ENCODE measurements at places on chromosomes 11 and 22.

DNA sequence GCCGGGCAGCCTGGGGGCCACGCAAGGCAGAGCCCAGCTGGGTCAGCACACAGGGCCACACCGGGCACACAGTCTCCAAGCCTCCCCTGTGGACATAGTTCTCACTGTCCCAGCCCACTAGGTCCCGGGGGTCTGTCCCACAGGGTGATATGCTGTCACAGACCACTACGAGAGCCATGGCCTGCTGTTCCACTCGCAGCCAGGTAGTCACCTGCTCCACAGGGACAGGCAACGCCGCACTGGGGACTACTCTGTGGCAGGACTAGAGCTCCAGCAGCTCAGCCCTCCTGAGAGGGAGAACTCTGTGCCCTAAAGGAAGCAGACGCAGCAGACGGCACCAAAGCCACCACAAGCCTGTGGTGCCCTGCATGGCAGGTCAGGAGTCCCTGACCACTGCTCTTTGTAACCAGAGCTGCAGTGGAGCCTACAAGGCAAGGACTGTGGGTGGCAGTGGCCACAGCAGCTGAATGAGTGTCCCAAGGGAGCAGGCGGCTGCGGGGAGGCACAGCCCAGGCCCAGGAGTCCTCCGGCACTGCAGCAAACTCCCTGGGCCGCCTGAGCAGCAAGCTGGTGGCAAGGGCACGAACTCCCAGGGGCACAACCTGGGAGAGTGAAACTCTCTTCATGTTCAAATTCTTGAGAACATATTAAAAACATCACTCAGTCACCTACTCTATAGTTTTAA, 171.2 kb upstream of the GRK3 start:
- DNase-seq: no peak

DNA sequence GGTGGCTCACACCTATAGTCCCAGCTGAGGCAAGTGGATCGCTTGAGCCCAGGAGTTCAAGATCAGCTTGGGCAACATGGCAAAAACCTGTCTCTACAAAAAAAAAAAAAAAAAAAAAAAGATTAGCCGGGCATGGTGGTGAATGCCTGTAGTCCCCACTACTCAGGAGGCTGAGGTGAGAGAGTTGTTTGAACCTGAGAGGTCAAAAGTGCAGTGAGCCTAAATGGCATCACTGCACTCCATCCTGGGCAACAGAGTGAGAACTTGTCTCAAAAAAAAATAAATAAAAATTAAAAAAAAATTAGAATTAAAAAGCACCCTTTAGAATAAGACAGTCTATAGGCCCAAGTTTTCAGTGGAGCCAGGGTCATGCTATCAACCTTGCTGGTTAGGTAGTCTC, 95.5 kb downstream of the PDHX start:
- DNase-seq: no peak

- DNase-seq: no peak
Observed at GRCh38 chr11:2776351-2777061, 76.7 kb upstream of the KCNQ1OT1 start.

DNA sequence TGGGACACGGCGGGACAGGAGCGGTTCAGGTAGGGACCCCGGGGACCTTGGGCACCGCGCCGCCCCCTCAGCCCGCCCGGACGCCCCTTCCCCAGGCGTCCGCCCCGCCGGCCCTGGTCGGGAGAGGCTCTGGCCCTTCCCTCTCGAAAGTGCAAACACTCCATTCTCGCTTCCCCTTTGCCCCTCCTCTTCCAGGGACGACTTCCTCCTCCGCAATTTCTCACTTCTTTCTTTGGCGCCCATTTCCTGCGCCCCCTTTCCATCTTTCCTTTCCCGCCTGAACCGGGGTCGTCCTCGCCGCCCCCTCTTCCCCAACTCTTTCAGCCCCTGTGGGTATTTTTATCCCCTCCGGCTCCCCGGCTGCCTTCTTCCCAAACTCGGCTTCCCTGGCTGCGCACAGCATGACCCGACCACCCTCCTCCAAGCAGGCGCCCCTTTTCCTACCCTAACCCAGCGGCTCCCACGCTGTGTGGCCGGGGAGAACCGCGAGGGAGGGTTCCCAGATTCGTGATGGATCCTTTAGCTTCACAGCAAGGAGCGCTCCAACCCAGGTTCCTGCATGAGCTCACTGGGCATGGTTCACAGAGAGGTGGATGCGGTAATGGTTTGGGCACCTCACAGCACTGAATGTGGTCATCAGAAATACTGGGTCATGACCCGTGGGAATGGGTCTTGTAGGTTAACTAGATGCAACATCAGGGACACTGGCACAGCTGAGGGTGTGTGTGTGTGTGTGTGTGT, 689 bp downstream of the RAB39A start:
- no peak for DNase-seq

DNA sequence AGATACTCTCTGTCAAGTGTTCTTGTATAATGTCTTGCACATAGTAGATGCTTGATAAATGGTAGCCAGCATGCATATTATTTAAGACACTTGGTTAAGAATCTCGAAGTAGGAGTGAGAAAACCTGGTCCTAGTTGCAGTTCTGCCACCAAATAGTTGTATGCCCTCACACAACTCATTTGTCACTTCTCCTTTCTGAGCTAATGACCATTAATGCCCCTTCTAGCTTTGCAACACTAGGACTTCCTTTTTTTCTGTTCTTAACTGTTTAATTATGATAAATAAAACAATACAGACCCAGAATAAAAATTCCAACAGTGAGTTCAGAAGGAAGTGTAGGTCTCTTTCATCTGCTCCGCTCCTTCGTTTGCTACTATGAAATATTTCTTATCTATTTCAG, 453.6 kb downstream of the TMEM135 start:
- no peak for DNase-seq

DNA sequence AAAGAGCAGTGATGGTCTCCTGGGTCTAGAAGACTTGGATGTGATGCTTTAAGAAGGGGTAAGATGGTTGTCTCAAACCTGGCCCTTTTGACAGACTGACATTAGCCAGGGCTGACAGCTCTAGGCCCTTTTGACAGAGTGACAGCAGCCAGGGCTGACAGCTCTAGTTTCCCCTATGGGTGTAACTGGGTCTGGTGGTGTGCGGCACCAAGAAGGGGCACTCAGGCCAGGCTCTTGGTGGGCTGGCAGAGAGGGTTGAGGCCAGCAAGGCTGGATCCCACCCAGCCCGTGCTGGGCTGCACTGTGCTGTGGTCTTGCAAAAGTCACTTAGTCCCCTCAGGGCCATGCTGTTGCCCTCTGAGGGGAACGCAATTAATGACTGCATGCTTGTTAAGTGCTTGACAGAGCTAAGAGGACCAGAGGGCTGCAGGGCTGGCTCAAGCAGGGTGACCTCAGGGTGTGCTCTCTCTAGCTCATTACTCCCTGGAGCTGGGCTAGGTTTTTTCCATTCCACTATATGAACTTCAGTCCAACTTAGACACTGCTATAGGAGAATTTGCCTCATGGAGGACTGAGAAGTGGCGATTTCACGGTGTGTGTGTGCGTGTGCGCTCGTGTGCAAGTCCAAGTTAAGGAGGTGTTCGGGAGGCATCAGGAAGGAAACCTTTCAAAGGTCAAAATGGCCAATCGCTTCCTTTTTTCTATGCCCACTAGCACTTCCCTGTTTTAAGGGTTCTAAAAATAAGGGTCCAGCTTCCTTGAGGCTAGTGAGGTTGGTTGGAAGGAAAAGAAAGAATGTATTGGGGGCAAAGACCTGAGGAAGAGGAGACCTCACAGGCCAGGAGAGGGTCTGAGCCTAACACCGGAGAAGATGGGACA, 4.4 kb downstream of the UBASH3B start:
- DNase-seq: no peak

DNA sequence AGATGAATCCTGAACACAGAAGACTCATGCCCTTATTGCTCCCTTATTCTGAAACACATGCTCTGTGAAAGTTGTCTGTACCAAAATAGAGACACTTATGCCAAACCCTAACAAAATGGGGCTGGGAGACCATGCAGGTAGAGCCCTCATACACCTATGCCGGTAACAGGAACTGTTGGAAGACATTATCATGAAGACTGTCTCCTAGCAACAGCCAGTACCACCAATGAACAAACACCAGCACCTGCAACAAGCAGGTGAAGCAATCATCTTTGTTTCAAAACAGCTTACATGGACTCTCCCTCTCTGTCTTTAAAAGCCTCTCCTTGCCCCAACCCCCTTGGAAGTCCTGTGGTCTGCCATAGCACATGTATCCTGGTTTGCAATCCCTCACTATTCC, 17.2 kb downstream of the SLC5A4 start:
- no peak for DNase-seq

GRCh38 chr22:27850000-27850521, 48.5 kb upstream of the MN1 start:
- DNase-seq: no peak

DNA sequence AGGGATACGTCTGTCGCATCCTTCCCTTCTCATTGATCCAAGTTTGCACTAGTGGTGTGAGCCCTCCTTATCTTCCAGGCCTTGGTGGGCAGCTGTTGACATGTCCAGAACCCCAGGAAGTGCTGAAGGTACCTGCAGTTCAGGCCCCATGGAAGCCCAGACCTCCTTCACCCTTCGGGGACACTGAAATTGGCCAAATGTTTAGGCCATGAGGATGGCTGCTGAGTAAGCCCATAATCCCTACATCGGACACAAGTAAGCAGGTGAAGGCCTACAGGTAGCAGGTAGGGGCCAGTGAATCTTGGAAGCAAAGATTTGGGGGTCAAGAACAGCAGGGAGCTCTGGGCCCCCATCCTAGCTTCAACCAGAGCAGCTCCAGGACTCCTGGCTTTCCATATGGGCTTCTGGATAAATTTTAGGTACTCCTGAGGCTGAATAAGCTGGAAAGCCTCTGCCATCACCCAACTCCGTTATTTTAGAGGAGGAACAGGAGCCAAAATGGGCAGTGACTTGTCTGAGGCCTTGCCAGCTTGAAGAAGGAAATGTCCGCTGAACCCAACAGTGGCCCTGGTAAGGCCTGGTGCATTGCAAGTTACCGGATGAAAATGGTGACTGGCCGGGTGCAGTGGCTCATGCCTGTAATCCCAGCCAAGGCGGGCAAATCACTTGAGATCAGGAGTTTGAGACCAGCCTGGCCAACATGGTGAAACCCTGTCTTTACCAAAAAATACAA, 45.2 kb downstream of the MORC2 start:
- no peak for DNase-seq

DNA sequence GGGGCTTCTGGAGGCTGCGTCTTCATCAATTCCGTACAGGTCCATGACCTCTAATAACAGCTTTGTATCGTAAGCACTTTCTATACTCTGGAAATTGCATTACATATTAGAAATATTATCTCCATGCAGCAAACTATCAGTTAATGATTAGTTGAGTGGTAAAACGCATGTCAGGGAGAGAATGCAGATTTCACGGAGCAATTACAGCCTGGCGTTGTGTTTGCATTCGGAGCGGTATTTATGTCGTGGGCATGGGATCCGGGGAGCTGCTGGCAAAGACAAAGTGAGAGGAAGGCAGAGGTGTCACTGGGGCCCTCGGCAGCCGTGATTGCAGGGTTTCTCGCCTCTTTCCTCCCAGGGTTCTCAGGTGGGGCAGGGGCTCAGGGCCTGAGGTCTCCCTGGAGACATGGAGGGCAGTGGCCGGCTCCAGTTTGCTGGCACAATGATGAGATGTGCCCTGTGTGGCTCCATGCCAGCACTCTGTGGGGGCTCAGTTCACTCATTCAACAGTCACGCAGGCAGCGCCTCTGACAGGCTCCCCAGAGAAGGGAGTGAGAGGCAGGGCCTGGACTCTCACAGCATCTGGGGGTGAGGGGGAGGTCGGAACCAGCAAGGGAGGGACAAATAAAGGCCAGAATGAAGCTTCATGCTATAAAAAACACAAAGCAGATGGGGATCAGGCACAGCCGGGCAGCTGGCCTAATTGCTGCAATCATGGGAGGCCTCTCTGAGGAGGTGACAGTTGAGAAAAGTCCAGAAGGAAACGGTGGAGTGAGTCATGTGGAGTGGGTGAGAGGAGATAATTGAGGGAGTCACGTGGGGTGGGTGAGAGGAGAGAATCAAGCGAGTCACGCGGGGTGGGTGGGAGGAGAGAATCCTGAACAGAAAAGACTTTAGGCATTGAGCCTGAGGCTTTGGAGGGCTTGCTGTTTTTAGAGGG, 1002.7 kb downstream of the BRD1 start:
- no peak for DNase-seq

GRCh38 chr22:22155607-22156006, 89.0 kb upstream of the VPREB1 start:
- no peak for DNase-seq

DNA sequence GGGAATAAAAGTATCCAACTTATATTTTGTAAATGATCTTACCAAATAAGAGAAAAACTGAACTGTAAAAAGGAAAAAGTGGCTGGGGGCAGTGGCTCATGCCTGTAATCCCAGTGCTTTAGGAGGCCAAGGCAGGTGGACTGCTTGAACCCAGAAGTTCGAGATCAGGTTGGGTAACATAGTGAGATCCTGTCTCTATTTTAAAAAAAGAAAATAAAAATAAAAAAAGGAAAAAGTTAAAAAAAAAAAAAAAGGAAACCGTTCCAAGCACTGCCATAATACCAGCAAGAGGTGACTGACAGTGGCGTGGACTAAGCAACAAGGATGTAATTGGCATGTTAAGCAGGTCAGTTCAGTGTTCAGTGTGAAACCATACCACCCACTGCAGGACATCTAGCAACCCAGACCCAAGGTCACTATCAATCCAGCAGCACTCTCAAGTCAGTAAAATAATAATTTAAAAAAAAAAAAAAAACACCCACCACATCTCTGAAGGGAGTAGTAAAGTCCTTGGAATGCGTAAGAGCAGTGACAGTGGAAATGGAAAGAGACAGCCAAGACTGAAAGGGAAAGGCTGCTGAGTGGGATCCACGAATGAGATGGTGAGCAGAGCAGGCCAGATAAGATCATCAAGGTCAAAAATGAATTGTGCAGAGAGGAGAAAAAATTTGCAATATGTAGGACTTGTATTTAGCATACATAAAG, 43.6 kb downstream of the MAPK1 start:
- no peak for DNase-seq

DNA sequence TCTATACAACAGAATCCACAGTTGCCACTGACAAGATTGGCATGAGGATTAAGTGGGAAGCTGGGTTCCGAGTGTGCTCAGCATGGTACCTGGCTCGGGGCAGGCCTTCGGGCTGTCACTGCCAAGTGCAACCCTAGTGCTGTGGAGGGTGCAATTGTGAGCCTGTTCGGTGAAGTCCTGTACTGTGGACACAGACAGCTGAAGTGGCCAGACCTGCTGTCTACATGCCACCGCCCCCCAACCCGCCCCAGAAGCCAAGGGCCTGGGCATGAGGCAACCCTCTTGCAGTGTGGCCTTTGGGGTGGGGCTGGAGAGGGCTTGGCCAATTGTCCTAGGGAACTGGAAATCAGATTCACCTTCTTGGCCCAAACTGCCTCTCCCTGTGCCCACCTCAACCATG, 15.6 kb upstream of the SHISAL1 start:
- DNase-seq: no peak

- DNase-seq: no peak
Observed at GRCh38 chr11:107606141-107606540, 15.2 kb downstream of the ELMOD1 start.

- no peak for DNase-seq
Observed at GRCh38 chr11:131734871-131735270, 364.5 kb downstream of the NTM start.

- DNase-seq: no peak
Observed at GRCh38 chr22:30754971-30755758, 60.5 kb downstream of the OSBP2 start.

- DNase-seq: no peak
Observed at GRCh38 chr11:26599876-26600434, 27.9 kb upstream of the MUC15 start.

All from stimulated activated CD8-positive, alpha-beta memory T cell treated with anti-CD3 and anti-CD28 coated beads, Interleukin-2, amount 100 ng/mL, for 48 hours (primary cell).